ENCODE measurements at places on chromosomes 6 and 20.

- DNase-seq: no peak
Observed at GRCh38 chr6:144922120-144922722, 637.1 kb downstream of the UTRN start.

GRCh38 chr20:15318682-15319081, 981.3 kb upstream of the FLRT3 start:
- DNase-seq: no peak

DNA sequence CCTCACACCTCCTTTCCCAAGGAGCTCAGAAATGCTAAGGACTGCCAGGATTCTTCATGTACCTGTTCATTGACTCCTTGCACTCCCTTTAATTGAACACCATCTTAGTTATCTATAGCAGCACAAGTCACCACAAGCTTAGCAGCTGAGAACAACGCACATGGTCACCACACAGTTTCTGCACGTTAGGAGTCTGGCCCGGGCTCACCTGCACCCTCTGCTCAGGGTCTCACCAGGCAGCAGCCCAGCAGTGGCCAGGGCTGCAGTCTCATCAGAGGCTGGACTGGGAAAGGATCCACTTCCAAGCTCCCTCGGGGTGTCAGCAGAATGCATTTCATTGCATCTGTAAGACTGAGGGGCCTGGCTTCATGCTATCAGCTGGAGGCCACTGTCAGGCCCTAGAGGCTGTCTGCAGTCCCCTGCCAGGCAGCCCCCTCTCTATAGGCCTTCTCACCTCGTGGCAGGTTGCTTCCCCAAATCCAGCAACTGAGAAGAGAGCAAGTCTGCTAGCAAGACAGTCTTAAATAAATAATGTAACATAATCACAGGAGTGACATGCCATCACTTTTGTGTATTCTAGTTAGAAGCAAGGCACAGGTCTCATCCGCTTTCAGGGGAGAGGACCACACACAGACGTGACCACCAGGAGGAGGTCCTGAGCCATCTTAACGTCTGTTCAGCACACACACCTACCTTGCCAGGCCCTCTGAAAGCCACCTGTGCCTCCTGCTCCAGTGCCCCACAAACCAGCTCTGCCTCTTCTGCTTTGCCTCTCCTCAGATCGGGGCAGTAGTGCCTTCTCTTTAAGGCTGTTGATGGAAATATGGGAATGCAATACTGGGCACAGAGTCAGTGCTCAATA, 165.2 kb upstream of the CST7 start:
- DNase-seq: no peak

- no peak for DNase-seq
Observed at GRCh38 chr6:147806697-147807096, 298.2 kb downstream of the SAMD5 start.

GRCh38 chr20:32116079-32116521, 6.6 kb downstream of the TM9SF4 start:
- no peak for DNase-seq

- no peak for DNase-seq
Observed at GRCh38 chr6:41531591-41532582, 14.3 kb upstream of the FOXP4 start.

DNA sequence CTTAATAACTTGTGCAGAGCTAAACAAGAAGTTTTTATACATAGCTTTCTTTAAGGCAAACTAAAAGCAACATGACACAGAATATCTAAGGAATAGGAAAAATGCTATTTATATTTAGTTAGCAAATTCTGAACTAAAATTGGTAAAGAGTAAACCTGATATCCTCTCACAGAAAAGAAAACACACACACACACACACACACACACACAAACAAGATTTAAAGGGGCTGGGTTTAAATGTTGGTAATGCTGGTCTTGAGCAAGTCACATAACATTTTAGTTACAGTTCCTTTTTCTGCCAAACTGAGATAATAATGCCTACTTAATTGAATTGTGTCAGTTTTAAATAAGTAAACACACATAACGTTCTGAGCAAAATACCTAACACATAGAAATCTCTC, 1.6 kb downstream of the TRDN start:
- DNase-seq: no peak

GRCh38 chr6:156780962-156781853, 4.0 kb downstream of the ARID1B start:
- DNase-seq: no peak

- DNase-seq: no peak
Observed at GRCh38 chr6:106748547-106749207, 119.3 kb downstream of the QRSL1 start.

DNA sequence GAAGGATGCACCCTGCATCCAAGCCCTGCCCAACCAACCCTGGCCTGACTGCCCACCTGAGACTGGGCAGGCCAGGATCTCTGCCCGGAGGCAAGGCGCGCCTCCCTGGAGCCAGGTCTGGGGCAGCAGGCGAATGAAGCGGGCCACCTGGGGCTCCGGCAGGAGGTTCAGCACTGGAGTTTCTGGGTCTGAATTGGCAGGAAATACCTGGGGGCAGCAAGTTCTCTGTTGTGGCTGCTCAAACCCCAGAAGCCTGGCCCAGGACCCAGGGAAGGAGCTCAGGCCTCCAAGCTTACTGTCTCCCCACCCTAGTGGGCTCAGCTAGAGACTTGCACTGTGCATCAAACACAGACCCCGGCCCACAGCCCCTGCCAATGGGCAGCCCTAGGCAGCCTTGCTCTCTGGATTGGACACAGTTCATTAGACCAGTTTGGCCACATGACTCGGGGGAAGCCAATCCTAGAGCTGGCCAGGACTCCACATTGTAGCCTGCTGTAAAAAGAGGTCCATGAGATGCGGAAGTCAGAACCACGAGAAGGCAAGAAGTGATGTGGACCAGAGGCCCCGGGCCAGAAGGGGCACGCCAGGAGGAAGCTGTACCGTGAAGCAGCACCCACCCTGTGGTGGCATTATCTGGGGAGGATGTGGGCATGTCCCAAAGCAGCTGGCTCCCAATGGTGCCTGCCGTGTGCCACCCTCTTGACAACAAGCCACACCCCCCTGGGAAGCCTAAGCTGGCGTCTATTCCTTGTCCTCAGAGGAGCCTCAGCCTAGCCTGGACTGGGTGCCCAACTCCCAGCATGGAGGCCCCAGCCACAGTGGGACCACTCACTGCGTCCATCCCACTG, 3.1 kb downstream of the CPXM1 start:
- no peak for DNase-seq

DNA sequence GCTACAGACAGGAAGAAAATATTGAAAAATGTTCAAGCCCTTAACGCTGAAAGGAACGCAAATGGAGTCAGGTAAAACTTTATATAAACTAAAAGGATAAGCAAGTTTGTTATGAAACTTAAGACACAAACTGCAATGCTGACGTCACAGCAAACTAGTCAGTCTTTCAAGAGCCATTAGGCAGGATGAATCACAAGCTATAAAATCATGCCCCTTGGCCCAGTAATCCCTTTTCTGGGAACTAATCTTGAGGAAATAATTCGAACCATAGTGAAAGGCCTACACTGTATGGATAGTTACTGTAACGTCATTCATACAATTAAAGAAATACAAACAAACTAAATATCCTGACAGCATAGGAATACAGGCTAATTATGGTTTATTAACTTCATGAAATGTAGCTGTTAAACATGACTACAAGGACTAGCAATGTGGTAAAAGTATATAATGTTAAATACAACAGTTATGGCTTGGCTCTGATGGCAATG, 42.7 kb upstream of the HINT3 start:
- no peak for DNase-seq

- no peak for DNase-seq
Observed at GRCh38 chr6:147201885-147202515, 2.2 kb upstream of the STXBP5 start.

Measured in keratinocyte (primary cell).